ENCODE measurements at places on chromosomes 6 and 20.

- DNase-seq, result peak; percentile 61
Observed at GRCh38 chr6:21953831-21954801, 342.7 kb downstream of the PRL start.

DNA sequence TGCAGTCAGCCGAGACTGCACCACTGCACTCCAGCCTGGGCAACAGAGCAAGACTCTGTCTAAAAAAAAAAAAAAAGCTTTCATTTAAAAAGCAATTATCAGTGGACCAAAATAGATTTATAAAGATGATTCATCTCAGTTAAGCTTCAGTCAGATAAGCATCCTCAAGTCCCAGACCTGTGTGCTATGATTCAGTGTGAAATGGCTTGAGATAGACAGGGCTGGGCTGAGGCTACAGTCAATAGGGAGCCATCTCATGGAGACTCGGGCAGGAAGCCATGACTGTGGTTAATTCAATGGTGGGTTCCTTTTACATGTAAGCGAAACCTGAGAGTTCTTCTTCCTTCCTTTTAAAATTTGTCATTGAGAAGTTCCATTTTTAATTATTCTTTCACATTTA is 276.0 kb downstream of the TFAP2A start:
- DNase-seq, result no peak

- DNase-seq, result no peak
Observed at GRCh38 chr20:36984257-36984638, 32.7 kb upstream of the SAMHD1 start.

DNA sequence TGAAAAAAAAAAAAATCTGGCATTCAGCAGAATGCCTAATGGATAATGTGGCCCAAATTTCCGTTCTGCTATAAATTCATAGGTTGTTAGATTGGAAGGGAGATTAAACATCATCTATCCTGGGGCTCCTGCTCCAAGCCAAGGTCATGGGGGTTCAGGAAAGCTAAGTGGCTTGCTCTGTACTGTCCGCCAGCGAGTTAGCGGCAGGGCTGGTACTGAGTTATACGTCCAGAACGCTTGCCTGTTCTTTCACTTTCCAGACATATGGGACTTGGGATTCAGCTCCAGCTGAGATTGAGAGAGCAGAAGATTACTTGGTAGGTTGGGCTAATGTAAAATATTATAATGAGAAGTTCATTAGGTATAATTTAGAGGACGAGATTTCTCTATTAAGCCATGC is 858 bp downstream of the RWDD1 start:
- DNase-seq, result no peak

GRCh38 chr6:15259766-15260098 is 13.9 kb downstream of the JARID2 start:
- DNase-seq, result no peak

- DNase-seq, result no peak
Observed at GRCh38 chr20:57459278-57459677, 65.7 kb downstream of the CTCFL start.

- DNase-seq, result no peak
Observed at GRCh38 chr6:105433723-105434122, 30.8 kb upstream of the PREP start.

DNA sequence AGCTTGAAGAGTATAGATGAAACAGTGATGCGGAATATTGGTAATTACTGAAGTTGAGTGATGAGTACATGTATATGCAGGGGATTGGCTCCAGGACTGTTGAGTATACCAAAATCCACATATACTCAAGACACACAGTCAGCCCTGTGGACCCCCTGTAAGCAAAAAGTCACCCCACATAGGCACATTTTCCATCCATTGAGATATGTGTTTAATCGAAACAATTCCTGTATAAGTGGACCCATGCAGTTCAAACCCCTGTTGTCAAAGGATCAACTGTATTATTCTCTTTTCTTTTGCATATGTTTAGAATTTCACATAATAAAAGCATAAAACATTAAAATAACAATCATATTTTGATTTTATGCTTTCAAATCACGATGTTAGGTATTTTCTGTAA is 32.1 kb upstream of the FILIP1 start:
- DNase-seq, result no peak

- DNase-seq, result no peak
Observed at GRCh38 chr20:7146552-7147219, 379.2 kb downstream of the BMP2 start.

- no peak for DNase-seq
Observed at GRCh38 chr20:507006-507758, 36.4 kb downstream of the CSNK2A1 start.

GRCh38 chr20:64065062-64065973 is 2.3 kb downstream of the TCEA2 start:
- no peak for DNase-seq

DNA sequence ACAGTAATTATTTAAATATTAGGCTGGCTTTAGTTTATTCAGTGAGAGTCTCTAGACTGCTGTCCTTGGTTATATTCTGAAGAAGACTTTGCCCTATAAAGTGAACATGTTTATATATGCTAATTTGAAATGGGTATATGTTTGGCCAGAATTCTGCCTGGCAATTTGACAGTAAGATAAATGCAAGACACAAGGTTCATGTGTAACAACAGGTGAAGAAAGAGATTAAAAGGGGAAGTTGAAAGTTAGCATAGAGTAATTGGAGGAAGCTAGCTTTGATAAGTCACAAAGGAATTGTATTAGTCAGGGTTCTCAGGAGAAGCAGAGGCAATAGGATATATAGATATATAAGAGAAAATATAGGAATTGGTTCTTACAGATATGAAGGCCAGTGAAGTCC is 191.4 kb downstream of the CENPW start:
- no peak for DNase-seq

DNA sequence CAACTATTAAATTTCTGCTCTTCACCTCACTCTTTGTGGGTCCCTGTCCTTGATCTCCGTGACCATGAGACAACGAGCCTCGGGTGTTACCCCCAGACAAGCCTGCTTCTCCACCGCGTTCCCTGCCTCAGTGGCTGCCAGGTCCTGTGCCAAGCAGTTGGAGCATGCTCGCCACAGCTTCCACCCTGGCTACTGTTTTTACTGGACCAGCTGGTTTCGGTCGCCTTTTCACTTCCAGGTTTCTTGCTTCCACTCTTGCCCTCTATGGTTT is 5.6 kb downstream of the TP53RK start:
- no peak for DNase-seq

DNA sequence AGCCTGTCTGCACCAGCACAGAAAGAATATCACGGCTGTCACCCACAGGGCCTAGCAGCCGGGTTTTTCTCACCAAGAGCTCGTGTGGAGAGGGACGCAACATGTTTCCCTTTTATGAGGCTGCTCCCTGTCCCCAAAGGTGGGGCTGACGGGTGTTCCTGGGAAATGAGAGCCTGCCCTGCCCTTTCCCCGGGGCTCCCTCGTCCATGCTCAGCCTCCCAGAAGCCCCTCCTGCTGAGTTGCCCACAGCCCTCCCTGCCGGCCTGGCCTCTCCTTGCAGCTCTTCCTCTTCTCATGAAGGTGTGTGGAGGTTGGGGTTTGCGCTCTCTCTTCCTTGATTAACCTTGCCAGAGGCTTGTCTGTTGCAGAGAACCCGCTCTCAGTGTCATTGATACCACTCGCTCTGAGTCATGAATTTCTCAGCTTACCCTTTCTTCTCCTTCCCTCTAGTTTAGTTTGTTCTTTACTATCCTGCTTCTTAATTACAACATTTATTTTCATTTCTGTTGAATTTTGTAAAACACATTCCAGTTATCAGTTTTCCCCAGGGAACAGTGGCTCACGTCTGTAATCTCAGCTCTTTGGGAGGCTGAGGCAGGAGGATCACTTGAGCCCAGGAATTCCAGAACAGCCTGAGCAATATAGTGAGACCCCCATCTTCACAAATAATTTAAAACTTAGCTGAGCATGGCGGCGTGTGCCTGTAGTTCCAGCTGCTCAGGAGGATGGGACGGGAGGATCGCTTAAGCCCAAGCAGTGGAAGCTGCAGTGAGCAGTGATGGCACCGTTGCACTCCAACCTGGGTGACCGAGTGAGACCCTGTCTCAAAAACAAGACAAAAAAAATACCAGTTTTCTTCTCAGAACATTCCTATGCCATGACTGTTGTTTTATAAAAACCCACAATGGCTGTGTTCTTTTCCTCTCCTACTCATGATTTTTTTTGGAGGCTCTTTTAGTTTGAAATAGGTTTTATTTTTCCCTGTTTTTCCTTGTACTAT is 103.8 kb downstream of the TMEM242 start:
- DNase-seq, result peak; percentile 25

GRCh38 chr6:82617648-82618047 is 254.0 kb downstream of the TPBG start:
- no peak for DNase-seq

DNA sequence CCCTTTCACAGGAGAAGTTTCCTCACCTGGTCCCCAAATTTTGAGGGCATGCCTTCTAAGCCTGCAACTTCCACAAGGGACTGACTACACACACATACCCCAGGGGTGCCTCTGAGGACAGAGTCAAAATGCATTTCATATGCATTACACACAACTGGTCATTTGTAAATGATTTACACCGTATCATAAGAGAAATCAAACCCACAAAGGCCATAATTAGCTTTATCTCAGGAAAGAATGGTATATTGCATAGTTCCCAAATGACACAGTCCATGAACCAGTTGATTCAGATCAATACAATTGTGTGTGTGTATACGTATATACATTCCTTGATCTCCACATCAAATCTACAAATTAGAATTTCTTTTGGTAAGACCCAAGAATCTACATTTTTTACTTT is 203.3 kb upstream of the PRDM1 start:
- no peak for DNase-seq

DNA sequence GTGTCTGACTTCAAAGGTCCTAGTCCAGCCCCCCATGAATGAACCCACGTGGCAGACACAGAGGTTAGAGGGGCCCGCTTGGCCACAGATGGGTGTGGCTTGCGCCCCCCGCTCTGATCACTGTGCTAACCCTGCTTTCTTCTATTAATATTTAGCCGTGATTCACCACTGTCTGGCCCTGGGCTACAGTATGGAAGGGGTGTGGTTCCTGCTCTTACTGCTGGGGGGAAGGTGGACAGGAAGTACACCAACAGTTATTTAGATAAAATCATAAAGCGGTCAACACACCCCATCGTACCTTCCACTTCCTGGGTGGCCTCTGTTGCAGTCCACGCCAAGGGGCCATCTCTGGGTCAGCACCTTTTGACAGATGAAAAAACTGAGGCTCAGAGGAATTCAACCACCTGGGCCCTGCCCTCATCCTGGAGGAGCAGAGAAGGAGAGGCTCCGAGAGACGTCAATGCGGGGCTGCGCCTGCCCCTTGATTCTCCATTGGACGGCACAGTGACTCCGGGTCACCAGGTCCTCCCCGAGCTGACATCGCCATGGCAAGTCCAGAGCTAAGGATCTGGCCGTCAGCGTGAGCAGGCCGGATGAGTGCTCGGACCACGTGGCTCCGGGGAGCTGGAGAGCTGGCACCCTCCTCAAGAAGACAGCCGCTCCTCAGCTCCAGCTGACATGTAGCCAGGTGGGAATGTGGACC is 206.3 kb downstream of the PREX1 start:
- DNase-seq, result no peak

GRCh38 chr6:122704066-122704465 is 75.5 kb upstream of the FABP7 start:
- DNase-seq, result no peak

DNA sequence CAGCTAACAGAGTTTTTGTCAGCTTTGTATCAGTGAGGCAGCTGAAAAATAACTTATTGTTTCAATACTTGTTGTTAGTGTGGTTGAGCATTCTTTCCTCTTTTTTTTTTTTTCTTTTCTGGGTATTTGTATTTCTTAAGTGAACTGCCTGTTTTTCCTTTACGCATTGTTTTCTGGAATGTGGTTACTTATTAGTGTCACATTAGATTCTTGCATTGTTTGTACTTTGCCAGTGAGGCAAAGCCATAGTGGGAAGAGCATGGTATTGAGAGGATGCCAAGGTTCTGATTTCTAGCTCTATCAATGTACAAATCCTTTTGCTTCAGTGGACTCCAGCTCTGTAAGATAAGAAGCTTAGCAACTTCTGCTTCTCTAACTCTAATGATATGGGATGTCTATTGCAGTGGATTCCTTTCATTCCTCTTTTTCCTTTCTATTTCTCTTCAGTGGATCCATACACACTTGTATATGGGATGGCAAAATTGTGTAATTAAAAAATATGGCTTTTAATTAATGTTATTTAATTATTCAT is 3.9 kb downstream of the CDKAL1 start:
- no peak for DNase-seq

DNA sequence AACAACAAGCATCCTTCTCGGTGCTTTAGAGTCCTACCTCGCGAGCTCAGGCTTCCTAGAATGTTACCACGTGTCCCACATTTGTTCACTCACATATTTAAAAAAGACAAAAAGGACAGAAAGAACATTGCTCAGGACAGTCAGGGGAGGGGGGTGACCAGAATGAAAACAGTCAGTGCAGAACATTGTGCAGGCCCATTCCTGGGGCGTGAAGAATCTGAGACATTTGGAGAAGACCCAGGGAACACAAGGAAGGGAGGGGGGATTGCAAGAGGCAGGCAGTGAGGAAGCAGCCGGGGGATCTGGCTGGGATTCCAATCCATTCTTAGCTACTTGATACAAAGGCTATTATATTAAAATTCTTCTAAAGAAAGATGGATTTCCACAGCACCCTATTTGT is 270.4 kb upstream of the CITED2 start:
- peak; percentile 73 for DNase-seq

GRCh38 chr20:57375652-57376230 is 15.5 kb upstream of the RBM38 start:
- DNase-seq, result no peak

- DNase-seq, result peak; percentile 80
Observed at GRCh38 chr6:151290877-151291721, 51.3 kb downstream of the AKAP12 start.

DNA sequence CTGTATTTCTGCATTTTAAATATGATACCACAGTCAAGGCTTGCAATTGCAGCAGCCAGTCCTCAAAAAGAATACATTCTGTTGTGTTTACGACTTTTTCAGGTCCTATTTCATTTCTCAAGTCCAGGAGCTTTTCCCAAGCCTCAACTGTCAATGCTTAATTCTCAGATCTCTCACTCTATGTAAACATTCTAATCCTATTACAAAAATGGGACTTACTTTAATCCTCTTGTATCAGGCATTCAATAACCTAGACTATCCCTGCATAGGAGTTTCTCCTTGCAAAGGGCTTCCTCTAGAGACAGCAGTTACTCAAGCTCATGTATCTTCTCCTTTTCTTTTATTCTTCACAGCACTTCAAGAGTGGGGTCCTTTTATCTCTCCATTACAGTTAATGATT is 1293.0 kb downstream of the GRIK2 start:
- no peak for DNase-seq

DNA sequence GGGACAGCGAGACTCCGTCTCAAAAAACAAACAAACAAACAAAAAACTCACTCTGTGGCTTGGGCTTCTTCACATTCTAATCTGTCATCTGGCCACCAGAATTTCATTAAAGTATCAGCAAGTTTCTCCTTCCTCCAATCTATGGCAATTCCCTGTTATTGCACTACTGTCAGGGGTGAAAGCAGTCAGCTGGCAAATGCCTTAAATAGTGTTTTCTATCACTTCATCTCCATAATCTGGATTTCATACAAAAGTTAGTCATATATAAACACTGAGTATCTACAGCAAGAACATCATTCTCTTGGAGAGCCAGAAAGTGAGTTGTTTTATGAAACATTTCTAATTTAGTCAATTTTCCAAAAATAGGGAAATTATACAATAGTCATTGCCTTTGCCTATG is 56.1 kb downstream of the PHACTR3 start:
- no peak for DNase-seq

- peak; percentile 79 for DNase-seq
Observed at GRCh38 chr6:139762587-139763031, 388.2 kb upstream of the CITED2 start.

Data from skeletal muscle cell (primary cell).